ENCODE measurements at places on chromosomes 16 and 17. TPM values are rescaled to one million over a fixed set of nuclear protein-coding genes. Genes with fewer than 3 reads are reported as not detected.
A peak's percentile ranks its signal among the peaks of the same experiment; 100 is the strongest.

DNA sequence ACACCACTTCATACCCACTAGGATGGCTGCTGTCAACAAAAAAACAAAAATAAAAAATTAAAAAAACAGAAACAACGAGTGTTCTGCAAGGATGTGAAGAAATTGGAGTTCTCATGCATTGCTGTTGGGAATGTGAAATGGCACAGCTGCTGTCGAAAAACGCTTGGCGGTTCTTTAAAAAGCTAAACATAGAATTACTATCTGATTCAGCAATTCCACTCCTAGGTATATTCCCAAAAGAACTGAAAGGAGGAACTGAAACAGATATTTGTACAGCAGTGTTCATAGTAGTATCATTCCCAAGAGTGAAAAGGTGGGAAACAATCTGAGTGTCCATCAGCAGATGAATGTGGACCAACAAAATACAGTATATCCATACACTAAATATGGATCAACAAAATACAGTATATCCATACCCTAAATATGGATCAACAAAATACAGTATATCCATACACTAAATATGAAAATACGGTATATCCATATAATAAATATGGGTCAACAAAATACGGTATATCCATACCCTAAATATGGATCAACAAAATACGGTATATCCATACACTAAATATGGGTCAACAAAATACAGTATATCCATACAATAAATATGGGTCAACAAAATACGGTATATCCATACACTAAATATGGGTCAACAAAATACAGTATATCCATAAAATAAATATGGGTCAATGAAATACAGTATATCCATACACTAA is 8.7 kb downstream of the METTL16 start:
- no peaks in the 10 kb centered on the region for H3K4me1 ChIP-seq
- H3K27me3 ChIP-seq = no peaks in the 10 kb centered on the region
- no peak overlapping the region for H3K27ac ChIP-seq
- H3K4me3 ChIP-seq = no peak overlapping the region

GRCh38 chr16:9527976-9528375 is 436.5 kb downstream of the HAPSTR1 start:
- no peak overlapping the region for H3K4me3 ChIP-seq
- no peaks in the 10 kb centered on the region for H3K27me3 ChIP-seq
- DNase-seq = no peak
- H3K36me3 ChIP-seq = no peaks in the 10 kb centered on the region

GRCh38 chr17:37752482-37752881 is 7.6 kb upstream of the HNF1B start:
- no peak overlapping the region for H3K4me3 ChIP-seq
- DNase-seq = no peak
- no peaks in the 10 kb centered on the region for H3K27me3 ChIP-seq
- H3K36me3 ChIP-seq = no peaks in the 10 kb centered on the region
- H3K27ac ChIP-seq = peak overlapping the region; percentile 84
- peaks cover 24% of the 10 kb centered on the region for H3K4me1 ChIP-seq

DNA sequence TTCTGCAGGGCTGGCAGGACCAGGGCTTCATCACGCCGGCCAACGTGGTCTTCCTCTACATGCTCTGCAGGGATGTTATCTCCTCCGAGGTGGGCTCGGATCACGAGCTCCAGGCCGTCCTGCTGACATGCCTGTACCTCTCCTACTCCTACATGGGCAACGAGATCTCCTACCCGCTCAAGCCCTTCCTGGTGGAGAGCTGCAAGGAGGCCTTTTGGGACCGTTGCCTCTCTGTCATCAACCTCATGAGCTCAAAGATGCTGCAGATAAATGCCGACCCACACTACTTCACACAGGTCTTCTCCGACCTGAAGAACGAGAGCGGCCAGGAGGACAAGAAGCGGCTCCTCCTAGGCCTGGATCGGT is 1.4 kb downstream of the CDK5R1 start:
- DNase-seq = no peak
- no peak overlapping the region for H3K27ac ChIP-seq

GRCh38 chr17:65163990-65164495 is 26.9 kb downstream of the RGS9 start:
- H3K4me1 ChIP-seq = no peaks in the 10 kb centered on the region
- peaks cover 2% of the 10 kb centered on the region for H3K36me3 ChIP-seq
- no peak overlapping the region for H3K4me3 ChIP-seq
- H3K27ac ChIP-seq = no peak overlapping the region
- no peak for DNase-seq

The TMIGD1 gene
- total RNA-seq = not detected

The TLCD3B gene
- total RNA-seq = 0.32 TPM

DNA sequence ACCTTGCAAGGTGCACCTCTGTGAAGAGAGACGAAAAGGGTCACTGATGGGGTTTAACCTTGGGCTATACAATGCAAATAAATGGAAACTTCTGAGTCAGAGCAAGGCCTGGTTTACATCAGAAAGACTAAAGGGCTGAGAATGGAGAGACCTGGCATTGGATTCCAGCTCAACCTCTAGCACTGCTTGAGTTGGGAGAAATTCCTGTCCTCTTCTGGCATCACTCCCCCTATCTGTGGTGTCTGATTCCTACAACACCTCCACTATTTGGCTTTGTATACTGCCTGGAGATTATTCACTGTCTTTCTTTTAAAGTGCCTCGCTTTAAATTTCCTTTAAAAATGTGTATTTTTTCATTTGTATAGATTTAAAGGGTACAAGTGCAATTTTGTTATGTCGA is 68.8 kb downstream of the GPR139 start:
- no peaks in the 10 kb centered on the region for H3K36me3 ChIP-seq
- no peak overlapping the region for H3K4me3 ChIP-seq
- DNase-seq = no peak
- H3K4me1 ChIP-seq = no peaks in the 10 kb centered on the region
- no peaks in the 10 kb centered on the region for H3K27me3 ChIP-seq

GRCh38 chr16:85931596-85932402 is 32.8 kb downstream of the IRF8 start:
- no peaks in the 10 kb centered on the region for H3K36me3 ChIP-seq
- H3K4me1 ChIP-seq = no peaks in the 10 kb centered on the region

- peaks cover 34% of the 10 kb centered on the region for H3K4me1 ChIP-seq
- H3K36me3 ChIP-seq = no peaks in the 10 kb centered on the region
- no peak for DNase-seq
- no peaks in the 10 kb centered on the region for H3K27me3 ChIP-seq
- H3K4me3 ChIP-seq = no peak overlapping the region
- H3K27ac ChIP-seq = peak overlapping the region; percentile 39
Observed at GRCh38 chr17:45345246-45345553, 28.4 kb upstream of the MAP3K14 start.

GRCh38 chr16:12152740-12153139 is 176.2 kb downstream of the SNX29 start:
- no peaks in the 10 kb centered on the region for H3K36me3 ChIP-seq
- peaks cover 16% of the 10 kb centered on the region for H3K4me1 ChIP-seq
- H3K27me3 ChIP-seq = no peaks in the 10 kb centered on the region
- no peak overlapping the region for H3K27ac ChIP-seq

- DNase-seq = no peak
- peaks cover 12% of the 10 kb centered on the region for H3K4me1 ChIP-seq
- no peaks in the 10 kb centered on the region for H3K36me3 ChIP-seq
- peak overlapping the region; percentile 25 for H3K27ac ChIP-seq
- no peaks in the 10 kb centered on the region for H3K27me3 ChIP-seq
Observed at GRCh38 chr16:82990155-82990554, 363.4 kb downstream of the CDH13 start.

DNA sequence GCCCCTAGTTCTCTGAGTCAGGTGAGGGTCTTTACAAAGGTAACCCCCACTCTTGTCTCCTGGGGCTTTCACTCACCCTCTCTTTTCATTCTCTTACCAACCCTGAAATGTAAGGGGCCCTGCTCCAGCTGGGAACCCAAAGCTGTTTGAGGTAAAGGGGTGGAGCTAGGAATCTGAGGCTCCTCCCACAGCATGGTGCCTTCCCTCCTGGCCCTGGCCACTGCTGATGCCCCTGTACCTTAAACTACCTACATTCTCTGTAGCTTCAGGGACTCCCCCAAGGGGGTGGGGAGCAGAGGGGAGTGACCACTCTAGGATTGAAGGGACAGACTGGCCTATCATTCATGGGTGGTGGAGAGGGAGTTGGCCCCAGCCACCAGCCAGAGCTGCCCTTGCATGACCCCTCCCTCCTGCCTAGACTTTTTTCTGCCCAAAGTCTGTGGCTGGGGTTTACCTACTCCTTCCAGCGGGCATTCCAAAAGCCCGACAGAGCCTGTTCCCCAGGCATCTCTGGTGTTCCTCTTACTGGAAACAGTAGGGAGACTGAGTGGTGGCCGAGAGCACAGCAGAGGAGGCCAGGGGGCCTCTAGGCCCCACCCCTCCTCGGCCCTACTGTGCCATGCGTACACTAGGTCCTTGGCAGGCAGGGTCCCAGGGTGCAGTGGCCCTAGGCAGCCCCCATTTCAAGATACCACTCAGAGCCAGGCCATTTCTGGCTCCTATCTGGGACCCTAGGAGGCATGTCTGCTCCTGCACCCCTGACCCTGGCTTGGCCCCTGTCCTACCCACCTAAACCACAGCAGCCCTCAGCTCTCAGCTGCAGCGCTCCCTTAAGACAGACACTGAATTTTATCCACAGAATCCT is 9.5 kb downstream of the DOK4 start:
- no peak for DNase-seq
- H3K36me3 ChIP-seq = peaks cover 4% of the 10 kb centered on the region
- H3K27me3 ChIP-seq = no peaks in the 10 kb centered on the region
- no peak overlapping the region for H3K27ac ChIP-seq

GRCh38 chr17:41073676-41074075 is 8.0 kb upstream of the KRTAP2-4 start:
- no peak overlapping the region for H3K4me3 ChIP-seq
- DNase-seq = no peak
- H3K27ac ChIP-seq = no peak overlapping the region
- H3K36me3 ChIP-seq = no peaks in the 10 kb centered on the region
- no peaks in the 10 kb centered on the region for H3K4me1 ChIP-seq

DNA sequence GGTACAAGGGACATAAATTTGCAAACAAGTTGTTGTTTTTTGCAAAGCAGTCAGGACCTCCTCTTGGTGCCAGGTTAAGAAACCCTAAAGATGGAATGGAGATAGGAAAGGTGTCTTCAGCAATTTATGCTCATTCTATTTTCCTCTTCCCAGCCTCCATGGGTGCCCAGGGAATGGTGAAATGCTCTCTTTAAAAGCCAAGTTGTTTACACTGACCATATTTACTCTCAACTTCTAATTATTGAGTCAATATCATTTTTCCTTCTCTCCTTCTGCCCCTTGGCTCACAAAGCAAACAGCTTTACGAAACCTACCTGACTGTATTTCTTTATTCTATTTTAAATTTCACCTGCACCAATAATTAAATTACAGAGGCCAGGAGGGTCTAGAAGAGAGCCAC is 138.5 kb upstream of the IRX3 start:
- H3K4me3 ChIP-seq = no peak overlapping the region
- peaks cover 24% of the 10 kb centered on the region for H3K27me3 ChIP-seq
- peaks cover under 1% of the 10 kb centered on the region for H3K4me1 ChIP-seq
- no peak overlapping the region for H3K27ac ChIP-seq

The SOST gene
- total RNA-seq = not detected

The YBX2 gene
- total RNA-seq = 0.40 TPM

The EXOC3L1 gene
- total RNA-seq = not detected

DNA sequence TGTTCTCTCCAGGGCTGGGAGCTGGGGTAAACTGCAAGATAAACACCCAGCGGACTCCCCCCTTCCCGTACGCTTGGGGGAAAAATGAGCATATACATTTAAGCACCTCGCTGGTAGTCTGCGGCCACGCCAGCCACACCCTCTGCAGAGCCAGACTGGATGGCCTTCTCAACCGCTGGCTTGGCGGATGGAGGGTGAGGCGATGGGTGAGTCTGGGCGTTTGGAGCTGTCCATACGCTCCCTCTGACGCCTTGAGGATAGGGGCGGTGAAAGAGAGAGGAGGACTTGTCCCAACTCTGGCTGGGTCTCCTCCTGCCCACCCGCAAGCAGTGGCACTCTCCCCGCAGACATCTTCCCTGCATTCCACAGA is 1.0 kb downstream of the ITGA3 start:
- H3K4me3 ChIP-seq = peak overlapping the region; percentile 94
- peaks cover 79% of the 10 kb centered on the region for H3K4me1 ChIP-seq
- peak overlapping the region; percentile 95 for H3K27ac ChIP-seq
